Smooth muscle cell of bladder (primary cell): ENCODE measurements at places on chromosomes 13 and 19. TPM values are rescaled to one million over a fixed set of nuclear protein-coding genes. Genes with fewer than 3 reads are reported as not detected.

The ODAD3 gene
- total RNA-seq: 0.18 and 0.28 TPM in 2 replicates

The CGB3 gene
- total RNA-seq: not detected in 2 replicates

The FAM98C gene
- 5.7 and 6.7 TPM in 2 replicates for total RNA-seq

The TBXA2R gene
- 0.43 and 0.92 TPM in 2 replicates for total RNA-seq

The PTH2 gene
- not detected in 2 replicates for total RNA-seq

The NCAN gene
- not detected in 2 replicates for total RNA-seq

The CYP4F2 gene
- total RNA-seq: not detected in 2 replicates

The GRK1 gene
- under 0.01 TPM in 1 of 2 replicates, not detected in the other for total RNA-seq

The PRSS57 gene
- total RNA-seq: not detected in 2 replicates

The GPR12 gene
- total RNA-seq: not detected in 2 replicates
